ENCODE measurements at places on chromosomes 13 and 19.

DNA sequence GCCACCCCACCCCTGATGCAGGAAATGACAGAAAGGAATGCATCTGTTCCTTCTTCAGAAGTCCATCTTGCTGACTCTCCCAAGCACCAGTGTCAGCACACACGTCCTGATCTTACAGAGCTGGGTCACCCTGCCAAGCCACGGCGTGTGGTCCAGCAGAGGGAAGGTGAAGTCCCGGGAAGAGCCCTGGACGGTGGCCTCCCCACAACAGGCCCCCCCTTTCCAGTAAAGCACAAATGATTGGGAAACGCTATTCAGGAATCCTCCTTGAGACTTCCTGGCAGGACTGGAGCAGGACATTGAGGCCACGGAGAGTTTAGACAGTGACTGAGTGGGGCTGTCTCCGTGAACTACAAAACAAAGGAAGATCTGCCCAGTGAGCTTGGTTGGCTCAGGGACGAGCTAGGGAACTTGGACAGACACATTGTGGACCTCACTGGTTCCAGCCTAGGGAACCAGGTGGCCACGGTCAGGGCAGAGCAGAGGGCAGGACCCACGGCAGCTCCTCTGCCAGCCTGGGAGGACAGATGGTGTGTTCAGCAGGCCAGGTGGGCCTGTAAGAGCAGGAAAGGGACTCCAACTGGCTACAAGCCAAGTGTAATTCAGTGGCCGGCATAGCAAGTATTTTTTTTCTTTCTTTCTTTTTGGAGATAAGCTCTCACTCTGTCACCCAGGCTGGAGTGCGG, 41.7 kb downstream of the ELL start:
- no peak for DNase-seq

GRCh38 chr19:38626401-38626800, 7.4 kb downstream of the EIF3K start:
- no peak for DNase-seq

- no peak for DNase-seq
Observed at GRCh38 chr13:45325806-45326205, 15.2 kb downstream of the TPT1 start.

DNA sequence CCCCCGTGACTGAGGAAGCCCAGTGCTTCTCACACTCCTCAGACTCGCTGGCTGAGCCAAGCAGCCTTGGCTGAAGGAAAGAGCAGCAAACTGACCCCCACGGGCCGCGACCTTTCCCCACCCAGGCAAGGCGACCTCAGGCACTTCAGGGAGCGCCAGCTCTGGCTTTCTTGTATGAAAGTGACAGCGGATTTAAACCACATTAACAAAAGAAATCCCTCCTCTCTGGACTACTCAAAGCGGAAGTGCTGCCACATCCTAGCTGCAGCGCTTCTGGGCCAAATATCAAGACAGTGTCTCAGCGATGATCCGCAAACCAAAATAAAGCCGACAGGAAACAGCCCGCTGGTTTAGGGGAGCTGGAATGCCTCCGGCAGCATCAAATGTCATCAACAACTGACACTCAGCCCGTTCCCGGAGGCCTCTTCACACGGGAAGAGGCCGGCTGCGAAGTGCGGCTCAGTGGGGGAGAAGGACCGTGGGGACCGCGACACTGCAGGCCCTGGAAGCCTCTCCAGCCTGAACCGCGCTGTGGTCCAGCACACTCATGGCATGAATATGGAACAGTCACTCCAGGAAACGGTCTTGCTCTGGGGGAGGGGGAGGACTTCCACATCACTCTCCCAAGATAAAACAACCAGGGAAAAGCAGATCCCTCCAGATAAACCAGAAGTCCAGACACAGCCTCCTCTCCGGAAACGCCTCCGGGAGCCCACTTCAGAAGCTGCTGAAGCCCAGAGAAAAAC, 1.4 kb downstream of the RASA3 start:
- DNase-seq, result no peak

GRCh38 chr13:62119739-62120700, 704.4 kb upstream of the PCDH20 start:
- DNase-seq, result no peak
